Anterior cingulate cortex (tissue), 58 donors: ENCODE measurements at places on chromosomes 11 and 22.

GRCh38 chr11:93622043-93622442 lies 39.4 kb upstream of the CEP295 start:
- no peak for DNase-seq

DNA sequence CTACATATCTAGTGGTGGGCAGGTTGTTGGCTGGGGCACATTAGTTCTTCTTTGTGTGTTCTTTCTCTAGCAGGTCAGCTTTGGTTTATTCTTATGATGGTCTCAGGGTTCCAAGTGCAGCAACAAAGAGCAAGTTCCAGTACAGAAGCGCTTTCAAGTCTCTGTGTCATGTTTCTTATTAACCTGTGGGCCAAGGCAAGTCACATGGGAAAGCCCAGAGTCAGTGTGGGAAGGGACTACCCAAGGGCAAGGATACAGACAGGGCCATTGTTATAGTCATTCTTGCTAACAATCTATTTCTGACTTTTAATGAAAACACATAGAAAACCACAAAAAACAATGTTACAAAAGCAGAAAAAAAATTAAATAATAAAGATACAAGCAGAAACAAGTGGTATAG lies 754.6 kb downstream of the TBC1D22A start:
- no peak for DNase-seq

DNA sequence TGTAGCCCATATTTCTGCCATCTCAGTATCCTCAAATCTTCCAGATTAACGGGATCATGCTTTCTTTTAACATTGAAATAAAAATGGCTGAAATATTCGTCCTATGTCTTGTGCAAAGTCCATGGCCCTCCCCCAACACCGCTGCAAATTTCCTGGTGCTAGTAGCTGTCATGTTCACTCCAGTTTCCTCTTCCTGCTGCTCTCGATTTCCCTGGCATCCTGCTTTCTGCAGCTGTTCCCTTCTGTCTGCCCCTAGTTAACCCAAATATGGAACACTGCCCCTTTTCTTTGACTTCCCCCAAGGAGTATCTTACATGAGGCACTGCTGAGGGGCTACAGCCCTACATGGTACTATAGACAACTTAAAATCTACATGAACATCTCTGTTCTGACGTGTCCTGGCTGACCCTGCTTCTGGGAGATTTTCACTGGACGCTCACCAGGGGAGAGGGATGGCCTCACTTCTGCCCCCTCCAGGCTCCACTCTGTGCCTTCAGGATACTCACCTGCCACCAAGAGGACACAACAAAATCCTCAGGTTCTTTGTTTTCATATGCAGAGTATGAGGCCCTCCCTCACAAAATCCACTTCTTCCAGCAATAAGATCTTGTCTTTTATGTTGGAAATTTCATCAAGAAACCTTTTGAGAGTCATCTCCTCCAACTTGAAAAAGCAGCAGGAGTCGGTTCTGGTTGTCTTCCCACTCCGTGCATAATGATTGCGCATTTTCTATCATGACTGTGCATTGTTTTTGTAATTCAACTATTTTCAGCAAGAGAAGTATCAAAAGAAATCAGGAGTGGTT lies 29.5 kb upstream of the SCUBE2 start:
- no peak for DNase-seq

GRCh38 chr11:77560605-77561004 lies 29.1 kb upstream of the AQP11 start:
- no peak for DNase-seq

DNA sequence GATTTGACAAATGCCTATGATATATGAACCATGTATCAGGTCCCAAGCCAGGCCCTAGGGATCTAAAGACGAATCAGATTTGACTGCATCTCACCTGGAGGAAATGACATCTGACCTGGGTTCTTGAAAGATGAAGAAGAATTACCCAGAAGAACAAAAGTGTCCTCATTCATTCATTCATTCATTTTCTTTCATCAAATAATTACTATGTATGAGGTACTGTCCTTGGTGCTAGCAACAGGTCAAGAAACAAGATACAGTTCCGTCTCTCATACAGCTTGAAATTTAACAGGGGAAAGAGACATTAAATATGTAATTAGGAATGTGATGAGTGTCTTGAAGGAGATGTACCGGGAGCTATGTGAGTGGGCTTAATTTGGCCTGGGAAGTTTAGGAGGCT lies 1.8 kb upstream of the APBB1 start:
- no peak for DNase-seq

DNA sequence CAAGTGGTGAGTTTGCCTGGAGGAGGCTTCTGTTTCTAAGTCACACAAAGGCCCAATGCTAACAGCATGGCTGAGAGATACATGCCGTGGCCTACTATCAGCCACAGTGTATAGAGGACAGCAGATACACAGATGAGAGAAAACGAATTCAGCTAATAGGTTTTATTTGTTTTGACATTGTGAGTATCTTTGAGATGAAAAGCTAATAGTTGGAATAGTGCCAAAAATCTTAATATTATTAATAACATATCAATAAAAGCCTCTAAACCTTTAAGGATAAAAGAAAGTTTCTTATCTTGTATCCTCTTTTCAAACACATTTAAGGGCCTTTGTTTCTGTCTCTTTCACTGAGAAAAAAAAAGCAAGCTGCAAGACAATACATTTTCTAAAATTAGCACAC lies 30.5 kb upstream of the OLFML1 start:
- no peak for DNase-seq

- DNase-seq: no peak
Measured at GRCh38 chr11:69918231-69918937, 99.2 kb upstream of the FGF3 start.

- no peak for DNase-seq
Measured at GRCh38 chr11:83403691-83404389, 117.7 kb upstream of the CCDC90B start.
